ENCODE measurements at places on chromosomes 6 and 20.
A peak's percentile ranks its signal among the peaks of the same experiment; 100 is the strongest.

GRCh38 chr6:25511376-25511775, 140.6 kb upstream of the SCGN start:
- DNase-seq = no peak

- DNase-seq = no peak
Observed at GRCh38 chr20:63035603-63036185, 28.9 kb upstream of the BHLHE23 start.

DNA sequence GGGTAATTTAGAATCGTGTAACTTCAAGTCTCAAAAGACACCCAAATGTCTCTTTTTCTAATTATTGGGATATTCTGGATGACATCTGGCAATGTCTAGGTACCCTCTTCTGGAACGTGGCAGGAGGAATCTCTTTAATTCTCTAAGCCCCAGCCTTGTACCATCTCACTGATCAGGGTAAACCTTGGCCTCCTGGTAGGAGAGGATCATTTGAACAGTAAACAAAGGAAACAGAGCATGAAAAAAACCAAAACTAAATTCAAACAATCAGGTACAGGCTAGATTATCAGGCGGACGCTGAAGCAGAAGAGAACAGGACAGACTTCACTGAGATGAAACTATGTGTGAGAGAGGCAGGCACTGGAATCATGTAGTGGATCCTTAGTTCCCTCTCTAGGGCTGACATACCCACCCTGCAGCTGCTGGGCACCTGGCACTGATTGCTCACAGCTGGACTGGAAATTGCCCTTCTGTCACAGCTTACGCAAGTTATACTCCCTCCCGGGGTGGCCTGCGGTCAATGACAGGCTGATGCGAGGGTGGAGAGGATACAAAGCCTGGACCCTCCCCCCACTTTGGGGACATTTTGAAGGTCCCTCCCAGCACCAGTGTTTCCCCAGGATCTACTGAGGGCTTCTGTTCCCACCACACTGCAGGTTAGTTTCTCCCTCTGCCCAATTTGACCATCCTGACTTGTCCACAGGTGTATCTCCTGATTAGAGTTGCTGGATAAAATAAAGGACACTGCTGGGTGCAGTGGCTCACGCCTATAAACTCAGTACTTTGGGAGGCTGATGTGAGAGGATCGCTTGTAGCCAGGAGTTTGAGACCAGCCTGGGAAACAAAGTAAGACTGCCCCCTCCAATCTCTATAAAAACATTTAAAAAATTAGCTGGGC, 20.6 kb upstream of the ZBTB24 start:
- DNase-seq = no peak

GRCh38 chr20:48788486-48789072, 39.2 kb downstream of the PREX1 start:
- no peak for DNase-seq

- no peak for DNase-seq
Observed at GRCh38 chr6:158290659-158291058, 21.6 kb upstream of the TULP4 start.

DNA sequence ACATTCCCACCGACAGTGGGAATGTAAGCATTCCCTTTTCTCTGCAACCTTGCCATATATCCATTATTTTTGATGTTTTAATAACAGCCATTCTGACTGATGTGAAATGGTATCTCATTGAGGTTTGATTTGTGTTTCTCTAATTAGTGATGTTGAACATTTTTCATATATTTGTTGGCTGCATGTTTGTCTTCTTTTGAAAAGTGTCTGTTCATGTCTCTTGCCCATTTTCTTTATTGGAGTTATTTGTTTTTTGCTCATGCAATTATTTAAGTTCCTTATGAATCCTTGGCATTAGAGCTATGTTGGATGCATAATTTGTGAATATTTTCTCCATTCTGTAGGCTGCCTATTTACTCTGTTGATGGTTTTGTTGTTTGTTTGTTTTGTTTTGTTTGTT, 18.0 kb upstream of the ABT1 start:
- DNase-seq = no peak

- DNase-seq = no peak
Observed at GRCh38 chr6:43719511-43719910, 31.9 kb upstream of the MRPS18A start.

- no peak for DNase-seq
Observed at GRCh38 chr6:37643851-37644672, 53.6 kb downstream of the MDGA1 start.

DNA sequence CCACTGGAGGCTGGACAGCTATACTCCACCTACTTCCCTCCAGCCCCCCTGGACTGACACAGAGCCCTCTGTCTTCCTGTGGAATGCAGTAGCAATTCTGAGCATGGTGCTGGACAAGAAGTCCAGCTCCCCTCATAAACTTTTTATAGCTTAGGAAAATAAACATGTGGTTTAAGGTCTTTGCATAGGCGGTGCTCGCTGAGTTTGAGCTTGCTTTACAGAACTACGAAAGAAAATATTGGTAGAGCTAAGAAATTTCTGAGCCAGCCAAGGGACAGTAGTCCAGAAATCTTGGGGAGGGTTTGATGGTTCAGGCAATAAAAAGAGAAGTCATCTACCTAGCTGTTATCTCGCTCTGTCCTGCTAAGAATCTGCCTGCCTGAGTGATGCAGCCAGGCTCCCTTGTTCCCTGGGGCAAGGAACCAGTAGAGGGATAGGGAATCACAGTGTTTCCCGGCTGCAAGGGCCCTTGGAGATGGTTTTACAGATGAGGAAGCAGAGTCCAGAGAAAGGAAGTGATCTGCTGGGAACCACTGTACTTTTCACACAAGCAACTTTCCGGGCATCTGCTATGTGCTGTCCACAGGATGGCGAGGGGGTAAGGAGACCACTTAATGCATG, 343.4 kb downstream of the CDC5L start:
- DNase-seq = no peak

DNA sequence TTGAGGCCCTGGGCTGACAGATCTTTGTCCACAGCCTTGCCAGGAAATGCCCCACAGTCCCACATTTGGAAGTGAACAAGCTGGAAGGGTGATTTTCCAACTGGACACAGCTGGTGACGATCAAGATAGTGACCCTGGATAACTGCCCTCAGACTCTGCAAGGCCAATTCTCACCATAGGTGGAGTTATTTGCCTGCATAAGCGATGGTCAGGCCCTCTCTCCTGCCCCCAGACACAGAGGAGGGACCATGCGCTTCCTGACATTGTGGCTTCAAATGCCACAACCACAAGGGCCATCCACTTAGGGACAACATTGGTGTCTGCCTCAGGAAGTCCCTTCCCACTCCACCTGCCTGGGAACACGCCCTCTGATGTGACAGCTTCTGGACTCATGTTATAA, 96.0 kb downstream of the JPH2 start:
- no peak for DNase-seq

- no peak for DNase-seq
Observed at GRCh38 chr20:23533161-23533560, 35.1 kb downstream of the CST9L start.

DNA sequence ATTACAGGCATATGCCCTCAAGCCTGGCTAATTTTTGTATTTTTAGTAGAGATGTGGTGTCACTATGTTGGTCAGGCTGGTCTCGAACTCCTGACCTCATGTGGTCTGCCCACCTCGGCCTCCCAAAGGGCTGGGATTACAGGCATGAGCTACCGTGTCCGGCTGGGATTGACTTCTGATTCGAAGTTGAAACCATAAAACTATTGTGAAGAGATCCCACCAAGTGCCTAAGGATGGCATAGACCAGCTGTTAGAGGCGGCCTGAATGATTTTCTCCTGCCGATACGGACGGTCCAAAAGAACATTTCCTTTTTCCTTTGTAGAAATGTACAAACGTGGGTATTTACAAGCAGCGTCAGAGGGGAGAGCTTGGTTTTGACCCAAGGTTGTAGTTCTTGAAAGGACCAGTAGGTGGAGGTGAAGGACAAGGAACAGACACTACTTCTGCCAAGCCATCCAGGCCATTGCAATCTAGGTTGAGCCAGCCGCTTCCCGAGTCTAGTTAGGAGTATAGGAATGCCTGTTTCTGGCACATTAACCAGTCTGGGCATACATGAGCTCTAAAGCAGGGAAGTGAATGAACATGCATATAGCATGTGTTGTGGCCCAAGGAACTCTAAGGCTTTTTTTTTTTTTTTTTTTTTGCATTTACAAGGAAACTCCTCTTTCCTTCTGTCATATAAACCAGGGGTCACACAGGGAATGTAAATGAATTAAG, 29.0 kb downstream of the MOCS3 start:
- DNase-seq = peak; percentile 79

GRCh38 chr20:38143646-38144554, 21.2 kb downstream of the TGM2 start:
- DNase-seq = no peak

- DNase-seq = no peak
Observed at GRCh38 chr20:56625837-56626236, 3.3 kb upstream of the TFAP2C start.

GRCh38 chr6:37239526-37239925, 18.0 kb upstream of the TBC1D22B start:
- DNase-seq = no peak

- DNase-seq = no peak
Observed at GRCh38 chr20:38665506-38666285, 58.6 kb upstream of the SLC32A1 start.

GRCh38 chr20:56909918-56910714, 281.0 kb downstream of the TFAP2C start:
- DNase-seq = no peak

DNA sequence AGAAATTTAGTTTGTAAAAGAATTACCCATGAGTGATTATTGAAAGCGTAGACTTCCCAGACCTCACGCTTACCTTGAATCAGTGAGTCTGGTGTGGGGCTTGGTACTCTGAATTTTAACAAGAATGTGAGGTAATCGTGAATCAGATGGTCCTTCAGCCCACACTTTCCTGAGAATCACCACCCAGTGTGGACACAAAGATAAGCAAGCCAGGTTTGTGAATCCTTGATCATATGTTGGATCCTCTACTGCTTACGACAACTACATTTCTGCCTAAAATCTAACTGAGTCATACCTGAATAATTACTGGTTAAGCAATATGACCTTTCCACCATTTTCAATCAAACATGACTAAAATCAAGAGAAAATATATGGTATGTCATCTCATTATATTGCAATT, 589.3 kb downstream of the TFAP2A start:
- DNase-seq = no peak

DNA sequence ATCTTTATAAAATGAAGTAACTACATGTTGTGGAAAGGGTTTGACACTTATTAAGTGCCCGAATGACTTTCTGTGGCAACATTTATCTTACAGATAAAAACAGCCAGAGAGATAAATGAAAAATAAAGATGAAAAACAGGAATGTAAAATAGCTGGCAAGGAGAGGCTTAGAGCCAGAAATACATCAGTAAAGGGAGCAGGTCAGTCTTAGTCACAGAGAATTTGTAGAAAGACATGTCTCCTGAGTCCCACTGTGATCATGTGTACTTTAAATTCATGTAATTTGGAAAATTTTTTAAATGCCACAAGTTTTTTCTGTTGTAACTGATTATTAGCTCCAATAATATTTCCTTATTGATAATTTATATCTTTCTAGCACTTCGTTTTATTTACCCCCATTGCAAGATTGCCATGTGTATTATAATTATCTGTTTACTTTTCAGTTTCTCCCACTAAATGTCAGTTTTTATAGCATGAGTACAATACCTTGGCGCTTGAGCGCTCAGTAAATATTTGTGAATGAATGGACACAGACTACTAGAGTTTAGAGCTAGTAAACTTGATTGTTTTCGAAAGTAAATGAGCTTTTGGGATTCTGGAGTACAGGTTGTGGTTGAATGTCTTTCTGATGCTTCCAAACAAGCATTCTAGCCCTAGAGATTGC, 15.2 kb downstream of the TAB2 start:
- DNase-seq = no peak

- DNase-seq = no peak
Observed at GRCh38 chr20:37471741-37472235, 49.3 kb upstream of the NNAT start.

DNA sequence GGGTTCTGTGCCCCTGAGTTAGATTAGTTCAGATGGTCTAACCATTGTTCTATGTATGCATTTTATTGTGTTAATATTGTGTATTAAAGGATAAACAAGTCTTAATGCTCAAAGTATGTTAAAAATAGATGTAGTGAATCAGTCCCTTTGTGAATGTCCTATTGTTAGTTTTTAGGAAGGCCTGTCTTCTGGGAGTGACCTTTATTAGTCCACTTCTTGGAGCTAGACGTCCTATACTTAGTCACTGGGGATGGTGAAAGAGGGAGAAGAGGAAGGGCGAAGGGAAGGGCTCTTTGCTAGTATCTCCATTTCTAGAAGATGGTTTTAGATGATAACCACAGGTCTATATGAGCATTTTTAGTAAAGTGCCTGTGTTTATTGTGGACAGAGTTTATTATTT, 12.3 kb upstream of the HMGN4 start:
- DNase-seq = no peak

DNA sequence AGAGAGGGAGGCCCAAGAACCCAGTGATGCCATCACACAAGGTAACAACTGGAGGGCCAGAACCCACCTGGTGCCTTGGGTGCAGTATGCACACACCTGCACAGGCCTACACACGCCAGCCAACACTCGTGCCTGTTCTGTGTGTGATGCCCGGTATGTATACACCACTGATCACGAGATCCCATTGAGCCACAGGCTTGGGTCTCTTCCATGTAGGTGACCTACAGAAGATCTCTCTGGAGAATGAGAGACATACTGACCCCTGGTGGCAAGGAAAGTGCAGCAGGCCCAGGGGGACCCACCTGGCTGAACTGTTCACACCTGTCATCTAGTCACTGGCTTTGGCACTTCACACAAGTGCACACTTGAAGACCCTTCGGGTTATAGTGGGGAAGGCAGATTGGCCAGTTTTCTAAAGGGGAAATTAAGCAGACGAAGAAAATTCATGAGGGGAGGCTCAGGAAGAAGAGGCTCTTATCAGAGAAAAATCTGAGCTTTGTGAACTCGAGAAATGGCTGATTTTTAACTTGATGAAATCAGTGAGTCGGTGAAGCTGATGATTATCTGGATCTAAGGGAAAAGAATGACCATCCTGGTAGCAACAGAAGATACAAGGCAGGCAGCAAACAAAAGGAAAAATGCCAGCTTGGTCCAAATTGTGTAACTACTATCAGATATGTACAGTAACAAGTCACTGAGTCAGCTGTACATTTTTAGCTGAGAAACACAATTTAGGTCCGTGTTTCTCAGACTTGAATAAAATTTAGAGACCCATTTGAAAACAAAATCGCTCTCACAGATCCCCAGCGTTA, 69.1 kb upstream of the PBOV1 start:
- peak; percentile 56 for DNase-seq

DNA sequence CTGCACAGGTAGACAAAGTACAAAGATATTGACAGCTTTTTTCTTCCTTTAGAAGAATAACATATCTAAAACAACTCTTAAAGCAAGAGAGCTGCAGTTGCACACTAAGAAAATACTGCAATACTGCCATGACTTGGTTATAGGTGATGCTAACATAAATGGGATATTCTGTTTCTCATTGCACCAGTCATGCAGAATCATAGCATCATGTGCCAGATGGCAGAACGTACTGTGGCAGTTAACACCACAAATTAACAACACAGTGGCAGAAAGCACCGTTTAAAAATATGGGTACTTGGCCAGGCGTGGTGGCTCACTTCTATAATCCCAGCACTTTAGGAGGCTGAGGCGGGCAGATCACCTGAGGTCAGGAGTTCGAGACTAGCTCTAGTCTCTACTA, 7.4 kb downstream of the ASXL1 start:
- no peak for DNase-seq

GRCh38 chr6:11386323-11386722, 151.2 kb upstream of the TMEM170B start:
- no peak for DNase-seq
